ENCODE measurements at places on chromosomes 12 and 14.

- no peak for DNase-seq
These were observed 280.9 kb downstream of the CACNA1C start for GRCh38 chr12:2333491-2334195.

DNA sequence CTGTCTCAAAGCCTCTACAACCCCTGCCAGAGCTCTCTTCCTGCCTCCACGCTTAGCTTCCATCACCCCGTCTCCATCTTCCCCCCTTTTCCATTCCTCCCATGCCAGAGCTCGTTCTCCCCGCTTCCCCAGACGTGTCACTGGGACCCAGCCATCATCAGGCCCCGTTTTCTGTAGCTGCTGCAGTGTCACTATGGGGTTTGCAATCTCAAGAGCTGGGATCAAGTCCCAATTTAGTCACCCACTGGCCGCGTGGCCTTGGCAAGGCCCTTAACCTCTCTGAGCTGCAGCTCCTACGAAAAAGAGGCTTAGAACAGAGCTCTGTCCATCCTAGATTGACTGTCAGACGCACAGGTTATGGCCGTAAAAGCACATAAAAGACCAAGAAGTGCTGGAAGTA is 901 bp upstream of the FAIM2 start:
- no peak for DNase-seq

DNA sequence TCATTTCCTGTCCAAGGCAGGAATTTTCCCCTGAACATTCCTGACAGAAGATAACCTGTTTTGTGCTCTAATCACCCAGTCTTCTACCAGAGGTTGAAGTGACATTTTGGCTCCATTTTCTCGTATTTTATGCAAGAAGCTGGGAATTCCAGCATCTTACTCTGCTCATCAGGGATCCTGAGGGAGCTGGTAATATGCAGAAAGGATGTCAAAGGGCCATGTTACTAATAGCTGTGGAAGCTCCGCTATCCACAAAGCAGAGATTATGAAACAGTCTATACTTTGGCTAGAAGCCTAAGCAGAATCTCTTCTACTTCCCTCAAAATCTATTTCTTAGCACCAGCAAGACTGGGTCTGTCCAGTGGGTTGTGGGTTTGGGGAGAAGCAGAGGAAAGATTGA is 613.0 kb downstream of the DIO2 start:
- no peak for DNase-seq

GRCh38 chr14:73725116-73726024 is 11.2 kb upstream of the PNMA1 start:
- DNase-seq: no peak

- DNase-seq: no peak
These were observed 94.4 kb downstream of the FIGNL2 start for GRCh38 chr12:51753980-51754675.

GRCh38 chr14:99576304-99576703 is 27.7 kb downstream of the CCDC85C start:
- no peak for DNase-seq

DNA sequence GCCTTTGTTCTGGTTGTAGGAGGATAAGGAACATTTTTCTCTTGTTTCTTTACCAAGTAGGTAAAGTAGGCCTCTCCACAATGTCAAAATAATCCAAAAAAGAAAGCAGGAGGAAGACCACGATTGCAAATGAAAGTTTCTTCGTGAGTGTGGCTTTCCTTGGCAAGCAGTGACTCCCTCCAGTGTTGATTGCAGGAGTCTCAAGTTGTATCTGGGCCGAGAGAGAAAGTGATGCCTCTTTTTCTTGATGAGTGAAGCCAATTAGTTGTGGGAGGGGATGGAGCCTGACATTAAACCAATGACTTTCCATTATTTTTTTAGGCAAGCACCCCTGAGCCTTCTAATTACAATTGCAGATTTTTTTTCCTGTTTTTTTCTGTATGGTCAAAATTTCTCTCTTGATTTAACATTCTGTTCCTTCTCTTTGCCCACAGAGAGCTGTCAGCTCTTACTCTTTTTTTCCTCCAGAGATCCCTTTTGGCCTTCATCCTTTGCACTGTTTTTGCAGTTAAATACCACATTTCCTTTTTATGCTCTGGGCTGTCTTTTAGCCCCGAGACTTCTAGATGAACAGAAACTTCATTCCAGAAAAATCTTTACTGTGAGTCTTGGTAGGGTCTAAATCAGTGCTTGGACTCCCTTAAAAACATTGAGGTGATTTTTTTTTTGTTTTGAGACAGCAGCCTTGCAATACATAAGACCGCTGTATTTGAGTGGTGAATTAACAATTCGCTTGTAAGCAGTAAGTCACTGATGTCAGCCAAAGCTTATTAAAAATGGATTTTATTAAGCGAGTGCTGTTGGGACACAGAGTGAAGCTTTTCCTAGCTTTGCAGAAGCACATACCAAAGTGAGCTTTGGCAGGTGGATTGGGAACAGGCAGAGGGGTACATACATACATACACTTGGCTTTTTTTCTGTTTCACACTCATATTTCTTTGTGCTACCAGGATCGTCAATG is 15.8 kb downstream of the FBXW8 start:
- no peak for DNase-seq

DNA sequence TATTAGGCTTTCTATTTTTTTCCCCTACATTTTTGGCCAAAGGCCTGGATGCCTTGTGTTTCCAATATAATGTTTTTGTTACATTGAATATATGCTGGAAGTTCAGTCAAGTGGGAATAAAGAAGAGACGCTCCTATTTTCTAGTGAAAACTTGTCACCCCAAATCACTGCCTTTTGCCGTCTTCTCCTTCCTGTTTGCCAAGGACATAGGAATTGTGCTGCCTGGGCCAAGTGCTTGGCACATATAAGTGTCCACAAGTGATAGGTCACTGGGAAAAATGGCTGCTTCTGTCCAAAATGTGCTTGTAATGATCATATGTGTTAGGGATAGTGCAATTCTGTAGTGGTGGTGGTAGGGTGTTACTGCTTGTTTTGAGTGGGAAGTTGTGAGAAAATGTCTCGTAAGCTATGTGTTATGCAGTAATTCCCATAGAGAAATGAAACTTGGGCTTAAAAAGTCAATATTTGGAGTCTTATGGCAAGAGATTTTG is 11.6 kb upstream of the KCNJ8 start:
- no peak for DNase-seq

DNA sequence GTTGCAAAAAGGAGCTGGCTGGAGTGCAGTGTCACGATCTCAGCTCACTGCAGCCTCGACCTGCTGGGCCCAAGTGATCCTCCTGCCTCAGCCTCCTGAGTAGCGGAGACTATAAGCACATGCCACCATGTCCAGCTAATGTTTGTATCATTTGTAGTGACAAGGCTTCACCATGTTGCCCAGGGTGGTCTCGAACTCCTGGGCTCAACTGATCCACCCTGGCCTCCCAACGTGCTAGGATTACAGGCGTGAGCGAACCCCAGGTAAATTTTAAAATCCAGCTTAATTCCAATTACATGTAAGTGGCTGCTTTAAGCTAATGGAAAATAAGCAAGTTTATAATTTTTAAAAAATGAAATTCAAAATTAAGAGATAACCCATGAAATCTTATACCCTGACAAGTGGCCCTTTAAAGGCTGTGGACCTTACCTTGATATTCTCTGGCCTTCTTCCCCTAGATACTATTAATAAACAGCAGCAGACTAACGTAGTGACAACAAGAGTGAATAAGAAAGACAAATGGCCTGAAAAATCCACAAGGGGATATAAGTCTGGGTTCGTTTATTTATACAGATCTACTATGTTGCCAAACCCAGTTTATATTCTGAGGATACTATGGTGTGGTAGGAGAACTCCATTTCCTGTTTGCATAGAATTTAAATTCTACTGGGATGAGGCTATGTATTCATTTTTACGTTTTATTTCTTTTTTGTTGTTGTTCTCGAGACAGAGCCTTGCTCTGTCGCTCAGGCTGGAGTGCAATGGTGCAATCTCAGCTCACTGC is 25.6 kb upstream of the SLC2A3 start:
- DNase-seq: no peak

DNA sequence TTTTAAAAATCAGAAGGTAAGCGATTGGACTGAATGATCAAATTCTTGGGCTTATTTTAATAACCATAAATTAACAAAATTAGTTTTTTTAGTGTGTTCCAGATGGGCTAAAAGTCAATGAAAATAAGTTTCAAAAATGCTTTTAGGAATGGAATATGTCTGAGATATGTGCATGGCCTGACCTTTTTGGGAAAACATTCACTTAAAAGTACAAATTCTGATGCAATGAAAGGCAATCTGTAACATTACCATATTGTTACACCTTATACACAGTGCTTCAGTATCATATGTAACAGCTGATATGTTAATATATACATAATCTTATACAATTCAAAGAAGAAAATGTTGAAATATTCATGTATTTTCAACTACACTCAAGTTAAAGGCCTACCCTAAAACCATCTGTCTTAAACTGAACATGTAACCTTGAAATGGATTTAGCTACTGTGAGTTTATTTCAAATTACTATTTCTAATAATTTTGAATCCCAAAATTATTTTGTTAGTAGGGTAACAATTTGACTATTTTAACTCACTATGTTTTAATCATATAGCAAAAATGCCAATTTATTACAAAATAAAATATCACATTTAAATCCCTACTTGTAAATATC is 84.8 kb downstream of the EEA1 start:
- no peak for DNase-seq

- DNase-seq: no peak
These were observed 35.9 kb upstream of the TMTC2 start for GRCh38 chr12:82650627-82651337.

Data from stimulated activated CD8-positive, alpha-beta memory T cell treated with anti-CD3 and anti-CD28 coated beads, Interleukin-4, amount 100 ng/mL, for 24 hours (primary cell).